CD4-positive, alpha-beta T cell treated with Interleukin-12 subunit alpha and Interleukin-12 subunit beta, for 1 hour (primary cell): ENCODE measurements at places on chromosomes 1 and 21.

GRCh38 chr1:218878369-218878768 lies 295.3 kb upstream of the LYPLAL1 start:
- no peak for DNase-seq

- no peak for DNase-seq
Observed at GRCh38 chr21:46308431-46308830, 15.2 kb downstream of the C21orf58 start.

GRCh38 chr1:62391369-62391971 lies 45.4 kb upstream of the USP1 start:
- peak; percentile 4 for DNase-seq

DNA sequence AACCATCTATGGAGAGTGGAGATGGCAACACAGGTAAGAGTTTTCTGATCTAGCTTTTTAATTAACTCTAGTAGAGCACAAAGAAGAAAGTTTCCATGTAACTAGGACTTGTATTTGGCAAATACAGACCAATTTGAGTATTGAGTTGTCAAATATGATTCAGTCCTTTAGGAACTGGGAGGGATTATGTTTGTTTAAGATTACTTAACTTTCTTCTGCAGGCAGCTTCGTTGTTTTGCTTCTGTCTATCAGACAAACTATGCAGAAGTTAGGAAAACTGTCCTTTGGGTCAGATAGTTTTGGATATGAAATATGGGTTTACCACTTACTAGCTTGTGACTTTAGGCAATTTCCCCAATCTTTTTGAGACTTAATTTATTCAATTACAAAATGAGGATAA lies 111.8 kb downstream of the POU2F1 start:
- no peak for DNase-seq

- no peak for DNase-seq
Observed at GRCh38 chr1:245434280-245434679, 279.5 kb downstream of the KIF26B start.

DNA sequence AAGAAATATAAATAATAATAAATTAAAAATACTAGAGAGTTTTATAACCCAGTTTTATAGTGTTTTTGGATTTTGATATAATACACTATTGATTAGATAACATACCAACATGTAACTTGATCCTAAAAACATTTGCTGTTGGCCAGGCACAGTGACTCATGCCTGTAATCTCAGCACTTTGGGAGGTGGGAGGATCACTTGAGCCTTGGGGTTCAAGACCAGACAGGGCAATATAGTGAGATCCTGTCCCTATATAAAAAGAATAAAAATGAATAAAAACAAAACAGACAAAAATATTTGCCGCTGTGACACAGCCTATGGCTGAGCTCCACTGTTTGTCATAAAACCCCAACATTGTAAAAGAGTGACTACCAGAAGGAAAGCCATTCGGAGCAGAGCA lies 26.1 kb downstream of the VPS13D start:
- no peak for DNase-seq

- DNase-seq, result no peak
Observed at GRCh38 chr1:248779350-248779749, 23.8 kb upstream of the LYPD8 start.

DNA sequence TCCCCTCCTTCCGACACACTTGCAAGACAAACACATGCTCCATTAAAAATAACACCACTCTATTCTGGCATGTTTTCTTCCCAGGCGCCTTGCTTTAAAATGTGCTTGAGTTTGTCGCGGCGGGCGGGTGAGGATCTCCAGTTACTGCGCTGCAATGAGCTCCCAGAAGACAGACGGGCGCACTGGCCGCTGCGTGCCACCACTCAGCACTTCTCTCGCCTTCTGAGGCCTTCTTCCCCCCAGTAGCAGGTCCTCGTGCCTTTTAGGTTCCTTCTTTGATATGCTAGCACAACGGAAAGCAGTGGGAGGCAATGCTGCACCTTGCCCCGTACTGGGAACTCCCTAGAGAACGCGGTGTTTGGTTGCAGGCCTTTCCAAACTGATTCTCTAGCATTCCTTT lies 279.5 kb upstream of the NR5A2 start:
- no peak for DNase-seq

GRCh38 chr1:210535761-210536160 lies 207.1 kb downstream of the HHAT start:
- DNase-seq, result no peak

GRCh38 chr21:35940074-35940927 lies 120.0 kb downstream of the SETD4 start:
- no peak for DNase-seq

- DNase-seq, result peak; percentile 60
Observed at GRCh38 chr1:185568155-185569123, 165.8 kb upstream of the HMCN1 start.

GRCh38 chr21:41596241-41596925 lies 88.4 kb upstream of the TMPRSS2 start:
- DNase-seq, result no peak

DNA sequence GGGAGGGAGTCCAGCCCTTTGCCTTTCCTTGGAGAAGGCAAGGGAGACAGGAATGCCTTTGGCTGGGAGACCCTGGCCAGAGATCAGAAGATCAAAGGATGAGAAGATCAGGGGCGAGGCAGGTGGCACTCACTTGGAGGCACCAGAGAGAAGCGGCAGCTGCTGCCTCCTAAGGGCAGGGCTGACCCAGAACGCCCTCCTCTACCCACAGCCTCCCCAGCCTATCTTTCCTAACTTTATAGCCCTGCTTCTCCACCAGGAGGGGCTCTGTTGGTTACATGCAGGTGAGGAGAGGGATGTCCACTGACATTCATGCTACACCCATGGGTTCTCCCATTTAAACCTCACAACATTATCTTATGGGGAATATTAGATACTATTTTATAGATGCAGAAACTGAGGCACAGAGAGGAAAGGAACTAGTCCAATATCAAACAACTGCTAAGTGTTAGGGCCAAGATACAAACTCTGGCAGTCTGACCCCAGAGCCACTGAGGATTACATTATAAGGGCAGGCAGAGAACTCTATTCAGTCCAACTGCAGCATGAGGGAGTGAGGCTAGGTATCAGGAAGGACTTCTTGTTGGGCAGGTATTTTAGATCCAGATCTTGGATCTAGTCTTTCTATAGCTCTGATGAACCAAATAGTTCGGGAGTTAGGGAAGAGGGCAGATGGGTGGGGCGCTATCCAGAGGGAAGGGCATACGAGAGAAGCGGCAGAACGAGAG lies 19.9 kb downstream of the LGR6 start:
- DNase-seq, result no peak

DNA sequence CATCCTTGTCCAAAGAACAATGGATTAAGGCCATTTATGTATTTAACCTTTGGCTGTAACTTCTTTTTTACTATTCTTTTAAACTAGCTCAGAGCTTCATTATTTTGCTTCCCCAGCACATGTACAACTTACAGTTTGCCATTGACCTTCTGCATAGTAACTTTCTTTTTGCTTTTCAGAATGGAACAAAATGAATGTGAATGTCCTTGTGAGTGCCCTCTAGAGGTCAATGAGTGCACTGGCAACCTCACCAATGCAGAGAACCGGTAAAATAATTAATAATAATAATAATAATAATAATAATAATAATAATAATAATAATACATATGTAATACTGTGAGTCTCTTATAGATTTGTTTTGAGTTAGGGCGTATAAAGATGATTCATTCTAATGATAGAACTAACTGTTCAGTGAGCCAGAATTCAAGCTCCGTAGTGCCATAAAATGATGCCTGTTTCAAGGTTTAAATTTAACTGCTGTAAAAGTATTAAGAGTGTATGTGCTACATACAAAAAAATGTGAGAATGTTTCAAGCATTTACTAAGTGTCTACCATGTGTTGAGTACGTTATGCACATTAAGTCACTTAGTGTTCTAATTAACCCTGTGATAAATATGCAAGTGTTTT lies 69.0 kb upstream of the RAVER2 start:
- peak; percentile 12 for DNase-seq

- no peak for DNase-seq
Observed at GRCh38 chr21:38950435-38951094, 144.8 kb downstream of the ETS2 start.

- DNase-seq, result no peak
Observed at GRCh38 chr21:44831227-44831860, 13.5 kb upstream of the SUMO3 start.

DNA sequence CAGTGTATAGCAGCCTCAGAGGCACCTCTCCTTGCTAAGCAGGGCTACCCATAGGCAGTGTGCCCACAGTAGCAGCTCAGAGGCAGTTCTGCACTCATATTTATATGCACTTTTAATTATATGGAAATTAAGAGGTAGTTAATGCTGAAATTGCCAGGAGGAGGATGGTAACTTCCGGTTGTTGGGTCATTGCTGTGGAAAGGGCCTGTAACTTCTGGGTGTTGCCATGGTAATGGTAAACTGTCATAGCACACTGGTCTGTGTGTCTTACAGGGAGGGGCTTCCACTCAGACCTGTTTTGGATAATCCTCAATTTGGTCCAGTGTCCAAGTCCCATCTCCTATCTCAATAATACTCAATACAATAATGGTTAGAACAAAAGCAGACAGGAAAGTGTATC lies 7.6 kb downstream of the CFH start:
- DNase-seq, result no peak

- no peak for DNase-seq
Observed at GRCh38 chr1:77511440-77511840, 171.0 kb downstream of the ZZZ3 start.

- no peak for DNase-seq
Observed at GRCh38 chr1:14941864-14942263, 211.7 kb upstream of the TMEM51 start.

DNA sequence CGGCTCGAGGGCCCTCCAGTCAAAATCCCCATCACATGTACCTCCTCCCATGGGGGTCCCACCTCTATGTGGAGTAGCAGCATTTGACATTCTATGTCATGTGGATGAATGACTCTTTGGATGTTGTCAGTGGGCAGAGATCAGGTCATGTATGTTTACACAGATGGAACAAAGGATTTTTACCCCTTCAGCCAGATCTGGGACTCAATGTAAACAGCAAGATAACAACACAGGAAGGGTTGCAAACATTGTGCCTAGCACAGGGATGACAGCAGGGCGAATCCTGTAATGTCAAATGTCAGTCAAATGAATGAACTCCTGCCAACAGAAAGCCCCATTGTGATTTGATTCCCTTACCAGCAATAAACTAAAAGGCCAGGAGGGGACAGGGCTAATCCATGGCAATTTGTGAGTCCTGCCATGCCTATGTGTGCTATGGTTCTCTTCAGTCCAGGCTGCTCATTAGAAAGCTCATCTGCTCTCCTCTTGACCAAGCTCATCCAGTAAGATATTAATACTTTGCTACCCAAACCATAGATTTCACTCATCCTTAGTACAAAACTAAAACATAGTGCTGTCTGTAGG lies 60.3 kb downstream of the PGBD5 start:
- no peak for DNase-seq

DNA sequence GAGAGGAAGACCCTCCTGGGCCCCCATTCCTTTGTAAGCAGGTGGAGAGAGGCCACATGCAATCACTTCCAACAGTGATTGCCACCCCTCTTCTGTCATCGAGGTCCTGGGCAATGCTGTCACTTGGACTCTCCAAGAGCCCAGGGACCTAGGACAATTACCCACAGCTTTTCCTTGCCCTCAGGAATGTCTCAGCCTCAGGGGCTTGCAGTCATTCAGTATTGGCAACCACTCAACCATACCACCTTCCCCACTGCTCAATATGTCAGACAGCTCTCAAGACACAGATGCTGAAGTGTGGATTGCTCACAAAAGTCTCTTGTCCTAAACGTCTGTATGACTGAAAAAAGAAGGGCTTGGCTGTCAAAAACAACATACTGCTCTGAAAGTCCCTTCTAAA lies 87.8 kb downstream of the PTPN14 start:
- DNase-seq, result no peak

GRCh38 chr1:31926252-31926651 lies 11.9 kb downstream of the PTP4A2 start:
- no peak for DNase-seq

GRCh38 chr1:53336146-53336545 lies 8.3 kb upstream of the LRP8 start:
- DNase-seq, result no peak

- DNase-seq, result peak; percentile 65
Observed at GRCh38 chr1:47192458-47193384, 2.9 kb upstream of the PDZK1IP1 start.

DNA sequence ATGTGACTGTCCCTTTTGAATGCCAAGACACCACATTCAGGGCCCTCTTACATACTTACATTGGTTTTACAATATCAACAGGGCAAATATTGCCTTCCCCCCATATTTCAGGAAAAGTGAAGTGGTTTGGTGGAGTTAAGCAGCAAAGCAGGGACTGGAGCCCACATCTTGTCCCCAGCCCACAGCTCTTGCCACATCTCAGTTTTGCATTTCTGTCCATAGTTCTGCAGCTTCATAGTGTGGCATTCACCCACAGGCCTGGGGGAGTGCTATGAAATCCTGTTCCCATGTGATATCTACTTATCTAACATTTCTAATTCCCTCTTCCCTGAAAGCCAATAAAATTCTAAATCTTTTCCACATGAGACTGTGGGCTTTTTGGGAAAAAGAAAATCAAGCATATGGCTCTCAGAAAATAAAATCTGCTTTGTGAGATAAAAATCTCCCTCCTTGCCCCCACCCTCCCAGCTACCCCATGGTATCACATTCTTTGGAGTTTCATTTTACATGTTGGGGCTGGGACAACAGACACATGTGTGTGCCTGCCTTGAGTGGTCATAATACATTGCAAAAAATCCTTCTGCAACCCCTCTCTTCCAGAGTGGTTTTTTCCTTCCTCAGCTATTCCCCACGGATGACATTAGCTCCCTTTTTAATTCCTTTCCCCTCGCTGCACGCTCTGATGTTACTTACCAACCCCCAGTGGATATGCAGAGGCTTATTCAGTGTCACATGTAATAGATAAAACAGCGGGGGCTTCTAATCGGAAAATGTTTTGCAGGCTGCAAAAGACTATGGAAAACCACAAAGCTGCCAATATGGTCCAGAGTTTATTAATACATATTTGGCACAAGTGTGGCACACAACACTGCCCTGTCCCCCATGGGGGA lies 20.5 kb upstream of the CD2 start:
- no peak for DNase-seq

GRCh38 chr1:2300851-2301606 lies 72.9 kb downstream of the SKI start:
- DNase-seq, result peak; percentile 94

DNA sequence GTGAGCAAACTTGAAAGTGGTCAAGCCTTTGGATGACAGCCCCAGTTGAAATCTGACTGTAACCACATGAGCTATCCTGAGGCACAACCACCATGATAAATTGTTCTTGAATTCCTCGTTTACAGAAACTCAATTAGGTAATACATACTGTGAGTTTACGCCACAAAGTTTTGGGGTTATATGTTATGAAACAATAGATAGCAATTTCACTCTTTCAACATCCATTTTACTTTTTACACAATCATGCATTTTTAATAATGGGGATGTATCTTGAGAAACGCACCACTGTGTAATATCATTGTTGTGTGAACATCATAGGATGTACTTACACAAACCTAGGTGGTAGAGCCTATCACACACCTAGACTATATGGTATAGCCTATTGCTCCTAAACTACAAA lies 35.4 kb downstream of the OR2C3 start:
- DNase-seq, result no peak
